Activated CD8-positive, alpha-beta T cell treated with anti-CD3 and anti-CD28 coated beads for 36 hours (primary cell): ENCODE measurements at places on chromosomes 13 and 19. TPM values are rescaled to one million over a fixed set of nuclear protein-coding genes. Genes with fewer than 3 reads are reported as not detected.

- DNase-seq, result no peak
Observed at GRCh38 chr13:42997381-42997780, 5.3 kb upstream of the EPSTI1 start.

DNA sequence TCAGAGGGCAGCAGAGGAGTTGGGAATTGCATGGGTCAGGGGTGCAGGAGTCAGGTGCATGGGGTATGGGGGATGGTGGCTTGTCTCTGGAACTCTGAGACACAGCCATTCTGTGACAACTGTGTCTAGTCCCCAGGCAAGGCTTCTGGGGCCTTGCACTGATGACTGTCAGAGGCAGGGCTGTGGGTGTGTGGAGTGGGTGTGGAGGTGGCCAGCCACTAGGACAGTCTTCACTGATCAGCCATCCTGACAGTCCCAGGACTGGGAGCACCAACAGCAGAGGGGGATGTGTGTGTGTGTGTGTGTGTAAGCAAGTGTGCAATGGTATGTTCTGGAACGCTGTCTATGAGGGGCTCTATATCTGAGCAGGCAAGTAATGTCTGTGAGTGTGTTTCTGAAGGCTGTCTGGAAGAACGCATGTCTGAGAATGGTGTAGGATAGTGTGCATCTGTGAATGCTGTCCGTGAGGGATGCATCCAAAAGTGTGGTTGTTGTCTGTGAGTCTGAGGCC lies 5.4 kb downstream of the NUMBL start:
- no peak for DNase-seq

The CADM4 gene
- 0.22 TPM for total RNA-seq

- no peak for DNase-seq
Observed at GRCh38 chr13:51815848-51816247, 11.9 kb upstream of the DHRS12 start.

DNA sequence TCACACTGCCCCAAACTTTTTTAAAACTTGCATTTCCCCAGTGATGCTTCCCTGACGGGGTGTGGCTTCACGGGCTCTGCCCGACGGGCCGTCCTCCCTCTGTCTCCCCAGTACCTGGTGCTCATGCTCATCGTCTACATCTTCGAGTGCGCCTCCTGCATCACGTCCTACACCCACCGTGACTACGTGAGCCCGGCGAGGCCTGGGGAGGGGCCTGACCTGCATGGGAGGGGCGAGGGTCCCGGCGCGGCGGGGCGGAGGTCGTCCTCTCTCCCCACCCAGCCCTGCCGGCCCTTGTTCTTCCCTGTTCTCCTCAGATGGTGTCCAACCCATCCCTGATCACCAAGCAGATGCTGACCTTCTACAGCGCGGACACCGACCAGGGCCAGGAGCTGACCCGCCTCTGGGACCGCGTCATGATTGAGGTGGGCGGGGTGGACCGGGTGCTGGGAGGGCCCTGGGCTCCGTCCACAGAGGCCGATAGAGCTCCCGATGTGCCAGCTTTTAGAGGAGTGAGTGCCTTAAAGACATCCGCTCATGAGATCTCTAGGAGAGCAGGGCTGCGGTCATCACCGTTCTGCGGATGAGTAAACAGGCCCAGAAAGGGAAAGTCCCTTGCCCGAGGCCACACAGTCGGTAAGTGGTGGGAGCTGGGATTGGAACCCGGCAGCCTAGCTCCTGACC lies 6.9 kb downstream of the UPK1A start:
- peak; percentile 84 for DNase-seq

- no peak for DNase-seq
Observed at GRCh38 chr19:34787059-34787824, 14.2 kb upstream of the ZNF599 start.

The FFAR1 gene
- total RNA-seq, result not detected

- DNase-seq, result no peak
Observed at GRCh38 chr13:65330287-65330686, 1899.8 kb downstream of the PCDH9 start.

The CBY2 gene
- total RNA-seq, result not detected

The ZFP14 gene
- total RNA-seq, result 1.9 TPM

GRCh38 chr19:49132974-49133609 lies 13.7 kb downstream of the PPFIA3 start:
- DNase-seq, result peak; percentile 37

- DNase-seq, result no peak
Observed at GRCh38 chr13:109533350-109533749, 253.0 kb downstream of the IRS2 start.
